ENCODE measurements at places on chromosomes 16 and 17. TPM values are rescaled to one million over a fixed set of nuclear protein-coding genes. Genes with fewer than 3 reads are reported as not detected.

DNA sequence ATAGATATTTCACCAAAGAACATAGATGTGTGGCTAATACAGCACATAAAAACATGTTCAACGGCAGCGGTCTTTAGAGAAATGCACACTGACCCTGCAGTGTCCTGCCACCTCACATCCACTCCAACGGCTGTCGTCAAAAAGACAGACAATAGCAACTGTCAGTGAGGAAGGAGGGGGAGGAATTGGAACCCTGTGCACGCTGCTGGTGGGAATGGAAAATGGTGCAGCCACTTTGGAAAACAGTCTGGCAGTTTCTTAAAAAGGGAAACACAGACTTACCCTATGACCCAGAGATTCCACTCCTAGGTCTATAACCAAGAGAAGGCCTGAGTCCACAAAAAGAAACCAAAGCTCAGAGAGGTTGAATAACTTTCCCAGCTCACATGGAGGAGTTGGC lies 7.7 kb downstream of the CEP295NL start:
- no peak for DNase-seq

DNA sequence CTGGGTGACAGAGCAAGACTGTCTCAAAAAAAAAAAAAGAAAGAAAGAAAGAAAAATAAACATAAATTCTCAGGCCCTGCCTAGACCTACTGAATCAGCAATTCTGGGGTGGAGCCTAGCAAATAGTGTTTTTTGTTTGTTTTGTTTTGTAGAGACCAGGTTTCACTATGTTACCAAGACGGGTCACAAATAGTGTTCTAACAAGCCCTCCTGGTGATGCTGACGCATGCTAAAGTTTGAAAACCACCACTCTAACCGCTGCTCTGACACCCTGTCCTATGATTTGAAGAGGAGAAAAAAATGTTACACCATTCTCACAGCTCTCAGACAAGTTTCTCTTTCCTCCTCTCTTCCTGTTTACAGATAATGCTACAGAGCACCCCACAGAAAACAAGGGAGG lies 1.5 kb downstream of the MRPL10 start:
- DNase-seq: no peak

DNA sequence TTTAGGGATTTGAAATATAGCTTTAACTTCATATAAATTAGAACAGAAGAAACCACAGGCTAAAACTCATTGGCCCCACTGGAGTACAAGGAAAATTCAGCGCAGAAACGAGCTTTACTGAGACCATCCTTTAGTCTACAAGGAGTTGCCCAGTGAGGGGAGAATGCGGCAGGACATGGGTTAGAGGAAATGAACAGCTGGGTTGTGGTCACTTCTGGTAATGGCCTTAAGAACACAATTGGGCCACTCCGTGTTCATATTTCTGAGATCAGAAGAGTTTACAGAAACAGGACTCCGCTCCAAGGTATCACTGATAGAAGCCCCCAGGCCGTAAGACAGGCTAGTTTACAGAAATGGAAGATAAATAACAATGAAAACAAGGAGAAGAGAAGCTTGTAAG lies 188.3 kb downstream of the ZFHX3 start:
- DNase-seq: no peak

The MAF gene
- 31.6 TPM for total RNA-seq

DNA sequence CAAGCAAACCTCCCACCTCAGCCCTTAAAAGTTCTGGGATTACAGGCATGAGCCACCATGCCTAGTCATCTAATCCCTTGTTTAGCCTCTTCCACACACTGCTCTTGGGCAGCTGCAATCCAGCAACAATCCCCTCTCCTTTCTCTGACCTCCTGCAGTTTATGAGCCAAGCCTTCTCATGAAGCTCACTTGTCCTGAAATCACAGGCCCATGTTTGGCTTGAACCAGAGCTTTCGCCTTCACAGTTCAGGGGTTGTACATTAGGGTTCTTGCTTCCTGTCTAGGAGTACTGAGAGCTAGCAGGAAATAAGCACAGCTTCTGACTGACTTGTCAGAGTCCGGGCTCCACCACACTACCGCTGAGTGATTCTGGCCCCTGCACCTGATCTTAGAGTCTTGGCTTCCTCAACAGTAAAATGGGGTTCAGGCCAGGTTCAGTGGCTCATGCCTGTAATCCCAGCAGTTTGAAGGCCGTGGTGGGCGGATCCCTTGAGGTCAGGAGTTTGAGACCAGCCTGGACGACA lies 16.3 kb downstream of the ERAL1 start:
- DNase-seq: no peak
